ENCODE measurements at places on chromosomes 7 and 10. TPM values are rescaled to one million over a fixed set of nuclear protein-coding genes. Genes with fewer than 3 reads are reported as not detected.

DNA sequence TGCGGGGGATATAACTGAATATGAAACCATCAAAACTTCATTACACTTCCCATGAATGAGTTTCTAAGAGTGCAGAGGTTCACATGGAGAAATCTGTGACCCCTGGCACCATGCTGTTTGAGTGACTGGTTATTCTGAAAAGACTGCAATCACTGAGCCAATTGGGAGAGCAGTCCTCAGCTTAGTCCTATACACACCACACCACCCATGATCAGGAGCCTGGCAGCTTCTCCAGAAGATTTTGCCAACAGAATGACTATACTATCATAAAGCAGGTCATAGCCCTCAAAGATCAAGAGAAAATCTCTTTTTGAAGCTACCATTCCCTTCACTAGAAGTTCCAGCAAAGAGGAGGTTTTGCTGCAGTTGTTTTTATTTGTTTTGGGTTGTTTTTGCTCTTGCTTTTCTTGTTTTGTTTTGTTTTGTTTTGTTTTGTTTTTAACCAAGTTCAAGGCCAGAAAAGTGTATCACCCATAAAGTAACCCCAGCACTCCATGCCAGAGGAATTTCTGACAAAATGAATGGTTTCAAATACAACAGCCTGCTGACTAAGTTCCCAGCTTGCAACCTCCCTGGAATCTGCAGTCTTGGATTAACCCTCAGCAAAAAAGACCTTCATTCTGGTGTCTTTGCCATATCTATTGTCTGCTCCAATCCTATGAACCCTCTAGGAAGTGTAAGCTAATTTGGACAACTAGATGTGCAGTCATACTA, 19.7 kb upstream of the HGF start:
- H3K36me3 ChIP-seq: no peaks in the 10 kb centered on the region
- H3K27ac ChIP-seq: no peak overlapping the region
- no peak overlapping the region for H3K4me3 ChIP-seq
- H3K4me1 ChIP-seq: no peaks in the 10 kb centered on the region
- no peaks in the 10 kb centered on the region for H3K27me3 ChIP-seq

DNA sequence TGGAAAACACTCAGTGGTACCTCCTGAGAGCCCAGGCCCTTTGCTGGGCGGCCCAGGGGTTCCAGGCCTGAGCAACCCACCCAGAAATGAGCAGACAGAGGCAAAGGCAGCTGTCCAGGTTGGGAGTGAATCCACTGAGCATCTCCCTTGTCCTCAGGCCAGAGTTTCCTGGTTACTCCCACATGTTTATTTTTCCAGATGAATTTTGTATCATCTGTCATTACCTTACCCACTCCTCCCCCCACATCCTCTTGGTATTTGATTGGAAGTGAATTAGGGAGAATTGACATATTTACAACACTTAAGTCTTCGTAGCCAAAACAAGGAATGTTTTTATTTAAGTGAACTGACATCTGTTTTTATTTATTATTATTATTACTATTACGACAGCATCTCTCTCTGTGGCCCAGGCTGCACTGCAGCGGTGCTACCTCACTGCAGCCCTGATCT, 13.2 kb upstream of the LMBR1 start:
- no peak overlapping the region for H3K27ac ChIP-seq
- no peaks in the 10 kb centered on the region for H3K27me3 ChIP-seq

GRCh38 chr10:9819756-9820494, 1197.7 kb upstream of the CELF2 start:
- no peak overlapping the region for H3K27ac ChIP-seq
- no peaks in the 10 kb centered on the region for H3K27me3 ChIP-seq
- no peaks in the 10 kb centered on the region for H3K4me1 ChIP-seq
- no peaks in the 10 kb centered on the region for H3K36me3 ChIP-seq

GRCh38 chr10:106830006-106830405, 334.5 kb downstream of the SORCS1 start:
- H3K4me1 ChIP-seq: no peaks in the 10 kb centered on the region
- no peak overlapping the region for H3K4me3 ChIP-seq
- no peak for DNase-seq
- no peak overlapping the region for H3K27ac ChIP-seq

The CREB5 gene
- total RNA-seq: 22.4 TPM

DNA sequence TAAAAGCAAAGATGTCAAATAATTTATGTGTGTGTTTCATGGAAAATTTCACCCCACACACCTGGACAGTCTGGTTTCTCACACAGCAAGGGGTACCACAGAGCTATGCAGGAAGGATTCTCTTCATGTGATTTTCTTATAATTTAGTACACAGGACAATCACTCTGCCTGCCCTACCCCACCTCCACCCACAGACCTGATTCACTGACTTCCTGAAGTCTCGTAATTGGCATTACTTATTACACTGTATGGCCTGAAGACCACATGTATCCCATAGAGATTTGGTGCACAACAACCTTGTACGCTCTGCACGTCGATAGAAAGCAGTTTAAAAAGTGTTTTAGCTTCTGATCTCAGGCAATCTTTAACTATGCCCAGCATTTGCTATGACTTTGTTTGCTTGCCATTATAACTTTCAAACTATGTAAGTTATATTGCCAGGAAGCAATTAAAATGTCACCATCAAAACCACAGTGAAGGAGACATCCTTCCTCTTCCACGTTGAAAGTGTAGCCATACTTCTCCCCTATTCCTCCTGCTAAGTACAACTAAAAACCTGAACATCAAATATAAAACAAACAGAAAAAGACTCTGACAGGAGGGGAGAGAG, 279.4 kb upstream of the IMMP2L start:
- no peaks in the 10 kb centered on the region for H3K27me3 ChIP-seq
- no peak for DNase-seq
- no peak overlapping the region for H3K27ac ChIP-seq
- H3K36me3 ChIP-seq: no peaks in the 10 kb centered on the region

DNA sequence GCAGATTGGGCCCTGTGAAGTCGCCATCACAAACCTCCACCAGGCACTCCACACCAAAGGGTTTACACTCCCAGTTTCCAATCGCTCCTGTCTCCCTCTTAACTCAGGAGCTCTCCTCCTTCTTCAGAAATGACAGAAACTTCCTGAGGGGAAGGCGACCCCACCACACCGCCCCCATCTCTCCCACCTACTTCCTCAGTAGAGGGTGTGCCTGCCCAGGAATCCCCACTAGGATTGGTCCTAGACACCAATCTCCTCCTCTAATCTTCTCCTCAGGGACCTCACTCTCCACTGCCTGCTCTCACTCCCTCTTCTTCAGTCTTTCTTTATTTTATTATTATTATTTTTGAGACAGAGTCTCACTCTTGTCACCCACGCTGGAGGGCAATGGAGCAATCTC, 5.9 kb upstream of the INSIG1 start:
- no peaks in the 10 kb centered on the region for H3K27me3 ChIP-seq
- peaks cover 6% of the 10 kb centered on the region for H3K4me1 ChIP-seq
- no peaks in the 10 kb centered on the region for H3K36me3 ChIP-seq
- H3K4me3 ChIP-seq: no peak overlapping the region
- no peak for DNase-seq

GRCh38 chr7:148719753-148720152, 21.1 kb downstream of the CUL1 start:
- H3K36me3 ChIP-seq: no peaks in the 10 kb centered on the region
- DNase-seq: no peak
- no peaks in the 10 kb centered on the region for H3K27me3 ChIP-seq
- H3K27ac ChIP-seq: no peak overlapping the region

GRCh38 chr7:40095695-40096327, 38.6 kb downstream of the MPLKIP start:
- H3K36me3 ChIP-seq: peaks cover 47% of the 10 kb centered on the region
- no peaks in the 10 kb centered on the region for H3K4me1 ChIP-seq
- no peaks in the 10 kb centered on the region for H3K27me3 ChIP-seq
- no peak overlapping the region for H3K27ac ChIP-seq
